HepG2 (cell line): ENCODE measurements at places on chromosomes 6 and 20. TPM values are rescaled to one million over a fixed set of nuclear protein-coding genes. Genes with fewer than 3 reads are reported as not detected.

Gene EPM2A
- 9.2 and 9.9 TPM in 2 replicates for total RNA-seq

DNA sequence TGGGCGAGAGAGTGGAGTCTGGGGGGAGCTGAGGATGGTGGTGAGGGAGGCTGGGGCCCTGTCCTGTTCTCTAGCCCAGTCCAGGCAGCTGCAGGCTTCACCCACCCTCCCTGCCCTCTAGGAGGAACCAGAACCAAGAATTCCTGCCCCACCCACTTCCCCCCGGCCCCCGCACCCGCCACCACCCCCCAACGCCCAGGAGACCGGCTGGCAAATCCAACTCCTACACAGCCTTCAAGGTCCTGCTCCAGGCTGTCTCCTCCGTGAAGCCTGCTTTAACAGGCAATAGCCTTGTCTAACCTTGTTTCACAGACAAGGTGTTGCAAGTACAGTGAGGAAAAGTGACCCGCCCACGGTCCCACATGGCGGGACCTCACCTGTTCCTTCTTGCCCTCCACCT lies 2.4 kb downstream of the SPDEF start:
- DNase-seq: no peak

Gene ANKEF1
- total RNA-seq: 8.6 and 11.8 TPM in 2 replicates

Gene NDUFAF4
- 59.7 and 89.4 TPM in 2 replicates for total RNA-seq

Gene PYGB
- 82.0 and 86.3 TPM in 2 replicates for total RNA-seq
